ENCODE measurements at places on chromosomes 1 and 21.

- no peak for DNase-seq
Measured at GRCh38 chr1:182984138-182984537, 31.2 kb upstream of the SHCBP1L start.

- no peak for DNase-seq
Measured at GRCh38 chr1:173302890-173303829, 96.0 kb upstream of the TNFSF4 start.

DNA sequence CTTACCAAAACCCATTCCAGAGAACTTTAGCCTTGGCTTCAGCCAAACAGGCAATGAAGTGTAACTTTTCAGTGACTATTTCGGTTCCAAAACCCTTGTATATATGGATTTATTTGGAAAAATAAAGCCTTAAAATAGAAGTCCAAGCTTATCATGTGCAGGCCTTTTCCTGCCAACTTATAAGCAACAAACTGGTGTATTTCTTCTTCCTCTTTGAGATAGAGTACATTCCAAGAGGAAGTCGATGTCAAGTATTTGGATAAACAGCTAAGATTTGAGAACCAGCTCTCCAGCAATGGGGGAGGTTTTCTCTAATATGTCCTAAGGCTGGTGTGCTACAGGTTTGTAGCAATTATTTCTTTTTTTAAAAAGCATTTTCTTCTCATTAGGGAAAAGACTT lies 407.8 kb downstream of the DUSP10 start:
- DNase-seq: no peak

DNA sequence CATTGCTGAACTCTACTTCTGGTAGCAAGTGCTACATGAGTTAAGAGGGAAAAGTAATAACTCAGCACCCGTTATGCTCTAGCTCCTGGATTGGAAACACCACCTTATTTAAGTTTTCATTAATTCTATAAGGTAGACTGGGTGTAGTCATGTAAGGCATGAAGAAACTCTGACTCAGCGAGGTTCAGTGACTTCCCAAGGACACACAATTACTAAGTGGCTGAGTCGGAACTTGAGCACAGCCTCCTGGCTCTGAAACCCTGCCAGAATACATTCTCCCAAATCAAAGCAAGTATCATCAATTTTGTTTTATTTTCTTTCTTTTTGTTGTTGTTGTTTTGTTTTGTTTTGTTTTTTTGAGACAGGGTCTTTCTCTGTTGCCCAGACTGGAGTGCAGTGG lies 29.1 kb upstream of the SCCPDH start:
- no peak for DNase-seq

- no peak for DNase-seq
Measured at GRCh38 chr1:6942990-6943389, 157.7 kb downstream of the CAMTA1 start.

GRCh38 chr1:176068901-176069300 lies 138.2 kb downstream of the COP1 start:
- no peak for DNase-seq

GRCh38 chr21:46035809-46036695 lies 54.5 kb downstream of the COL6A1 start:
- no peak for DNase-seq

DNA sequence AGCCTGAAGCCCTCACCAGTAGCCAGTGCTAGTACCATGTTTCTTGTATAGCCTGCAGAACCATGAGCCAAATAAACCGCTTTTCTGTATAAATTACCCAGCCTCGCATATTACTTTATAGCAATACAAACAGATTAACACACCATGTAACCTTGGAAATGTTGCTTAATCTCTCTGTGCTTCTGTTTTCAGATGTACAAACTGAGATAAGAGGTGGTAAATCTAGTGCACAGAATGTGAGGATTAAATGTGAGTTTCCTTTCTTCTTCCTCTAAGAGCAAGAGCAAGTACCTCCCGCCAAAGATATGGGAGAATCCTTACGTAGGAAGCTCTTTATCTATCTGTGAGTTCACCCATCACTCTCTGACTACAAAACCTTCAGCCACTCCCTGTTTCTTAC lies 128.4 kb downstream of the HIVEP3 start:
- no peak for DNase-seq

- no peak for DNase-seq
Measured at GRCh38 chr1:145695821-145696629, 11.1 kb downstream of the PDZK1 start.

DNA sequence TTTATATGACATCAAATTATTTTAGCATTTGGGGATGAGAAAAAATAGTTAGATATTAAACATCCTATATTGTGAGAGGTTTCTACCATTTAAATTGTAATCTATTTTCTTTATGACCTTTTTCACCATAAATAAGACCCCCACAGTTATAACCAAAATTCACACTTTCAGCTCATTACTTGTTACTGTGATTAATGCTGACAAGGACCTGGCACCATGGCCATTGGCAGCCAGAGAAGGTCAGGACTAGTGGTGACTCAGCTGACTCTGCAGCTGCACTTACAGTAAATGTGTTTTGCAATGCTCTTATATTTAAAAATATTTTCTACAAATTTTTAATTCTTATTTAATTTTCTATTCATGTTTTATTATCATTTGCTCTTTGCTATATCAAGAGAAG lies 133.3 kb upstream of the C1orf105 start:
- DNase-seq: no peak

GRCh38 chr1:30773722-30774358 lies 16.3 kb upstream of the LAPTM5 start:
- no peak for DNase-seq

DNA sequence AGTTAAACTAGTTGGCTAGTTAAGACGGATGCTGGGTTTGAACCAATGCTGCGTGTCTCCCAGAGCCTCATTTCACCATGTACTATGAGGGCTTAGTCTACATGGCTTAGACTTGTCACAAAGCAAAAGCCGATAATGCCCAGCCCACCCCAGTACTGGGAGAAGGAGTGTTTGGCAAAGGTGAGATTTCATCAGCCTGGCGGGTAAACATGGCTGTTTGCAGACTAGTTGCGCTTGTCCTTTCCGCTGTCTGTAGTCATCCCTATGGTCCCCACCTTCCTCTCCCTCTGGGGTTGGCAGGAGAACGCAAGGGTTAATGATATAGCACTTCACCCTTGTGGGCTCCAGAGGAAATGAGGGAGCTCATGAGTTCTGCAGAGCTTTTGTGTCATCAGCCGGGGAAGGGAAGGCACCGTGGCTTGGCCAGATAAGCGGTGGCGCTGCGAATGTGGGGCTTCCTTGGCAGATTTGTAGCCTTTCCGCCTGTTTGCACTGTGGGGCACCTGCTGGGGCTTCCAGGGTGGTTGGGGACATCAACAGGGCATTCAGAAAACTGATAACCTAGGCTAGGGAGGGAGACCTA lies 29.2 kb downstream of the SOX13 start:
- DNase-seq: no peak

- DNase-seq: no peak
Measured at GRCh38 chr1:55673416-55673815, 458.3 kb upstream of the USP24 start.

GRCh38 chr1:44013949-44014348 lies 17.3 kb downstream of the SLC6A9 start:
- DNase-seq: no peak

- DNase-seq: no peak
Measured at GRCh38 chr1:33797849-33798248, 66.0 kb upstream of the HMGB4 start.

- DNase-seq: no peak
Measured at GRCh38 chr1:20229171-20229570, 42.9 kb upstream of the PLA2G2C start.

DNA sequence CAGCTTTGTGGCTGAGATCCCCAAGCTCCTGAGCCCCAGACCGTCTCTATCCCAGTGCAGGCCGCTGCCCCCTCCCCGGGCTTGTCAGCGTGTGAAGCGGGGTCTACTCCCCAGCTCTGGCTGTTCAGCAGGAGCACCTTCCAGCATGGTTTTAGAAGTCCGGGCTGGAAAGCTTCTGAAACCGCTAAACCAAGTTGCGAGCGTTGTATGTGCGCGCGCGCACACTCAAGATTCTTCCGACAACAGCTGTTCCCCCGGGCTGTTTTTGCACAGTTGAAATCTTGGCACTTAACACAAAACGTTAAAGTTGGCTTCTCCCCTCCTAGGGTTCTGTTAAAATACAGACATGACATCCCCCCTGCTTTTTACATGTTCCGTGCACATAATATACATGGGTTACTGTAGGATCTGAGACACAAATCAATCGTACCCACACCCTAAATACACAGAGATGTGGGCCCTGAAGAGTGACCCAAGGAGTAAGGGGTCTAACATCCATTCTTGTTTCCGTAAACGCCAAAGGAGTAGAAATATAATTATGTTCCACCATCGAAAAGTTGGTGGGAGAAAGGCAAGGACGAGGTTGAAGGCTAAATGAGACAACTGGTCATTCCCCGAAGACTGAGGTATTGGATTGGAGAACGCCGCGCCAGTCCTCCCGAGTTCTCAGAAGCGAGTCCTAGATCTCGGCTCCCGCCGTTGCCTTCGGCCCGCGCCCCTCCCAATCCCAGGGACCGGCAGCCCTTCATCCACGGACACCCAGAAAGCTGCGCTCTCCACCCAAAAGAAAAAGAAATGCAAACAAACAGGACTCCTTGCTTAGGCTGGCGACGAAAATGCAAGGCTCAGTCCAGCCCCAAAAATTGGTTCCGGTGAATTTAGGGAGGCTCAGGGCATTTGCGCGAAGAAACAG lies 1.3 kb downstream of the TBX15 start:
- no peak for DNase-seq

GRCh38 chr1:161164901-161165610 lies 1.2 kb upstream of the PPOX start:
- no peak for DNase-seq

- DNase-seq: no peak
Measured at GRCh38 chr1:92363401-92363800, 64.5 kb downstream of the RPAP2 start.

DNA sequence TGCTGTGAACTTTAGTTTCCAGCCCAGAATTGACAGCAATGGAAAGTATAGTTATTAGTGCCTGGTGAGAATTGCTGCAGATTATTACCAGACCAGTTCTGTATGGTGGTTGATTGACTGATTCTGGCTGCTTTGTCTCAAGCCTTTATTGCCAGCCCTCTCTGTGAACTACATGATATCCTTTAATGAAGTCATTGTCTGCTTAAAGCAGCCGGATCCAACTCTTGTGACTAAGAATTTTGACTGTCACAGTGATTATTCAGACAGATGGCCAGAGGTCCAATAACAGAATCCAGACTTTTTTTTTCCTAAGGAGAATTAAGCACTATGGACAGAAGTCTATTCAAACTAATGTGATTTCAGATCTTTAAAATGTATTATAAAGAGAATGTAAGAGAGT lies 1548.6 kb upstream of the B3GALT2 start:
- no peak for DNase-seq

GRCh38 chr1:156319664-156320063 lies 18.4 kb downstream of the CCT3 start:
- no peak for DNase-seq

GRCh38 chr1:202192770-202193613 lies 607 bp upstream of the LGR6 start:
- no peak for DNase-seq

DNA sequence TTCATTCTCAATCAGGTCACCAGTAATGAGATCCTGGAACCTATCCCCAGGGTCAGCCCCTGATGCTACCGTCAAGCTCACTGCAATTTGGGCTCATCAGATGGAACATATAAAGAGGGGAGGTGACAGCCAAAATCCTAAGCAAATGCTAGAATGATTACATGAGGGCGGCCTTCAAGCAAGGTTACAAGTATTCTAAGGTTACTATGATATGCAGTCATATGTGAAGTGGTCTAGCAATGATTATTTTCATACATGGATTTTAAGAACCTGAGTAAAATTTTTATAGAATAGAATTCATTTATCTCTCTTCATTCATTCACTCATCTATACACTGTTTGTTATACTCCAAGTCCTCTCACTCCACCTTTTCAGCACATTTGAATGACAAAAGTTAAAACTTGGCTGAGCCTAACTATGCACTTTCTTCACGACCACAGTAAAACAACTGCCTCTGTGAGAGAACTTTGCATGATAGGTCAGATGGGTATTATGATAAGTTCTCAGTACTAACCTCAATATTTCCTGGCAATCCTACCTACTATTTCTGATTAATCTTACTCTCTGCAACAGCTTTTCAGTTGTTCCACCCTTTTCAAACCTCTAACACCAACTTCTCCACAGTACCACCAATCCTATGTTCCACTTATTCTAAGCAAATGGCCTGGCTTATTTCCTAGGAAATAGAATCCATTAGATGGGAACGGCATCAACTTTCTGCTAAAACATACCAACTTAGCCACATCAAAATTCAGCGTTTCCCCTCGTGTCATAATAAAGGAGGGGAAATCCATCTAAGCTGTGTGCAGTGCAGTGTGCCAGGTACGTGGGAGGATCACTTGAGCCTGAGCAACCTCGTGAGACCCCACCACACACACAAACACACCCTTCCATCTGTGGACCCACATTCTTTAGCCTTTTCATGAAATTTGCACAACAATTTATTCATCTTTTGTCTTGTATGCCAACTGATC lies 32.0 kb downstream of the LHX9 start:
- DNase-seq: no peak

DNA sequence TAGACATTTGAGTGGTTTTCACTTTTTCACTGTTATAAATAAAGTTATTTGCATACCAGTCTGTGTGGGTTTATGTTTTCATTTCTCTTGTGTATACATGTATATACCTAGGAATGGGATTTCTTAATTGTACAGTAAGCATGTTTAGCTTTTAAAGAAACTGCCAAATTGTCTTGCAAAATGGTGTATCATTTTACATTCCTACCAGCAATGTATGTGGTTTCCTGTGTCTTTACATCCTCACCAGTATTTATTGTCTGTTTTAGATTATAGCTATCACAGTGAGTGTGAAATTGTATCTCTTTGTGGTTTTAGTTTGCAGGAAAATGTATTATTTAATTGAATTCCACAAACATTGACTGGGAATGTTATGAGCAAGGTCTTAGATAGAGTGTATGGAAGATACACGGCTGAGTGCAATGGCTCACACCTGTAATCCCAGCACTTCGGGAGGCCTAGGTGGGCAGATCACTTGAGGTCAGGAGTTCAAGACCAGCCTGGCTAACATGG lies 57.3 kb downstream of the MACF1 start:
- DNase-seq: no peak

DNA sequence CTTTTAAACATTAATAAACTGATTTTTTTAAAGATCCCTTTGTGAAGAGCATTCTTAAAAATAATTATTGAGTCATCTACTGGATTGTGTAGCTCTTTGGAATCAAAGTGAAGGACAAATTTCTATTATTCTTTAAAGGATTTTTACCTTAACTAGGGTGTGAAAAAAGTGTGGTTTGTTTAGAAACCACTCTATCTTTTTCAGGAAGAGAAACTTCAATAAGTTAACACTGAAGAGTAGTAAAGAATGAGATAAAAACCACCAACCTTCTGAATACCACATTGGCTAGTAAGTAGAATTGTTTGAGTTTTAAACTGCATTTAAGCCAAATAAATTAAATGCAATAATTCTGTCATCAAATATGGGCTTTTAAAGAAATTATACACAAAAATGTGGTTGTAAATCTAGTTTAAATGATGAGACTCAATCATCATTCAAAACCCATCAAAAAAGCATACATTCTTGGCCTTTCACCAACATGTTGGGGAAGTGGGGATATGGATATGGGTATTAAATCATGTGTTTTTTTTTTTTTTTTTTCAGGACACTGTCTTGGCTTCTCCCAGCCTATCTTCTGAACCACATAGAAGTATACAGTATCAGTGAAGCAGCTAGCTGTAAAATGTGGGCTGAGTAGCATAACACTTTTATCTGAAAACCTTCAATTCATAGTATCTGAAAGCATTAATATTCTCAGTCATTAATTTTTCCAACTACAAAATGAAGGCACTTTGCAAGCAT lies 4.8 kb downstream of the S1PR1 start:
- DNase-seq: no peak

- DNase-seq: no peak
Measured at GRCh38 chr1:2431103-2431502, 18.7 kb upstream of the PEX10 start.

GRCh38 chr1:90476994-90477393 lies 240.1 kb downstream of the BARHL2 start:
- no peak for DNase-seq

Data from NCI-H187 treated with DMSO at 0.1 percent for 48 hours (cell line).